ENCODE measurements at places on chromosomes 5 and 9. TPM values are rescaled to one million over a fixed set of nuclear protein-coding genes. Genes with fewer than 3 reads are reported as not detected.

DNA sequence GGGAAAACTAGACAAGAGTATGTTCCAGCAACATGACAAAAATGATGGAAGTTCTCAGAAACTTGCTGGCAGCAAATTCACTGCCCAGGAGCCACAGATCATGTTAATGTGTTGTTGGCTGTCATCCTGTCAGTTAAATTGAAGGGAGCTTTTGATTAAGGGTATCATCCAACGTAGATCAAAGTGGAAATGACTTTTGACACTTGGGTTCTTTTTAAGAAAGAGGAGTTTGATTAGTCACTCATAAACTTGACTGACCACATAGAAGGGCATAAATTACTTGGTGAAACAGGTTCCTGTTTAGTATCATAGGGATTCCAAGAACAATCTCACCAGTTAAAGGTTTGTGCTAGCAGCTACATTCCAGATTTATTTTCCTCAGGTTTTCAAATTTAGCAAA lies 288.7 kb downstream of the CSNK1G3 start:
- no peak overlapping the region for H3K4me3 ChIP-seq
- no peaks in the 10 kb centered on the region for H3K4me1 ChIP-seq
- no peak for DNase-seq

DNA sequence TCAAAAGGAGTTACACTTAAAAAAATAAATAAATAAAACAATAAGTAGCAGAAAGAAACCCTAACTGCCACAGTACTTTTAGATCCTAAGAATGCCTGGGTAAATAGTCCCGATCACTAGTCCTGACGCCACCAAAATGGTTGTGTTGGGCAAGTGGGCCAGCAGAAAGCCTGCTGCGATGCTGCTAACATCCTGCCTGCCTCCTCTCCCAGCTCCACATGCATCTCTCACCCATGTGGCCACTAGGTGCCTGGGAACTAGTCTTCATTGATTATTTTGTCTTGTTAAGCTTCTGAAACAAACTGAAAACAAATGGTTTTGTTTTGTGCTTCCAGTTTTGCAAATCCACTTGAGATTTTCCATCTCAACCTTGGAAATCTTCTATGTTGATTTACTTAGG lies 54.4 kb upstream of the TRAF1 start:
- DNase-seq = no peak
- H3K27ac ChIP-seq = no peak overlapping the region
- H3K4me1 ChIP-seq = peaks cover 5% of the 10 kb centered on the region
- peaks cover 2% of the 10 kb centered on the region for H3K36me3 ChIP-seq
- H3K4me3 ChIP-seq = no peak overlapping the region

Gene IL4
- not detected for total RNA-seq

Gene TMEM174
- total RNA-seq = not detected
